Mesenteric fat pad (tissue), 1 donor: ENCODE measurements at places on chromosomes 7 and 10.
A peak's percentile ranks its signal among the peaks of the same experiment; 100 is the strongest.

GRCh38 chr7:155644971-155645509, 579 bp downstream of the RBM33 start:
- DNase-seq = no peak

DNA sequence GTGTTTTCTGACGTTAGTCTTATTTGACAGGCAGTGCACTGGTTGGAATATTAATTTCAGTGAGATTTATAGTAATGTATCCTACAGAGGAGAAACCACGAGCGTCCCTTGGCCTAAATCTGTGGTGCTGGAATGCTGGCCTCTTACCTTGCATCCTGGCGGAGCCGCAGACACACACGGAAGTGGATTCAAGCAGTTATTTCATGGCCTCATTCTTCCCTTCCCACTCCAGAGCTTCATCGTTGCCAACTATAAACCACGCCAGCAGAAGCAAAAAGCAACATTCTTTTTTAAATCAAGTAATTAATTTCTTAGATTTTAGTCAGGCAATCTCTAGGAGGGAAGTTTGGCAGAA, 13.1 kb downstream of the WIPI2 start:
- peak; percentile 26 for DNase-seq

DNA sequence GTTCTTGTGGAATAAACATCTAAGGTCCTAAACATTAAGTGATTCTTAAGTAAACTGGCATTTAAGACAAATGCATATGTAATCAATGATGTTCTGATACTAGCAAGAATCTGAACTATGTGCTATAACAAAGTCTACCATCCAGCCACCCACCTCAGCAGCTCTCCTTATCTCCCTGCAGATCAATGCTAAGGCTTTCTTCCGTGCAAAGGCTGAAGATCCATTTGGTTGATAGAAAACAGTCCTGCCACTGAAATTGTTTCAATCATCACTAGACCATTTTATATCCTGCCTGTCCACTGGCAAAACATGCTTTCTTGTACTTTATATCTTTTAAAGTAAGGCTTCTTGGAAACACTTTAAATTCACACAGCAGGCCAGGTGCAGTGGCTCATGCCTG, 6.3 kb upstream of the SMKR1 start:
- DNase-seq = no peak

GRCh38 chr7:105806592-105807447, 69.6 kb downstream of the ATXN7L1 start:
- no peak for DNase-seq

- no peak for DNase-seq
These were observed 43.5 kb downstream of the DNAJC1 start for GRCh38 chr10:21959998-21960397.

DNA sequence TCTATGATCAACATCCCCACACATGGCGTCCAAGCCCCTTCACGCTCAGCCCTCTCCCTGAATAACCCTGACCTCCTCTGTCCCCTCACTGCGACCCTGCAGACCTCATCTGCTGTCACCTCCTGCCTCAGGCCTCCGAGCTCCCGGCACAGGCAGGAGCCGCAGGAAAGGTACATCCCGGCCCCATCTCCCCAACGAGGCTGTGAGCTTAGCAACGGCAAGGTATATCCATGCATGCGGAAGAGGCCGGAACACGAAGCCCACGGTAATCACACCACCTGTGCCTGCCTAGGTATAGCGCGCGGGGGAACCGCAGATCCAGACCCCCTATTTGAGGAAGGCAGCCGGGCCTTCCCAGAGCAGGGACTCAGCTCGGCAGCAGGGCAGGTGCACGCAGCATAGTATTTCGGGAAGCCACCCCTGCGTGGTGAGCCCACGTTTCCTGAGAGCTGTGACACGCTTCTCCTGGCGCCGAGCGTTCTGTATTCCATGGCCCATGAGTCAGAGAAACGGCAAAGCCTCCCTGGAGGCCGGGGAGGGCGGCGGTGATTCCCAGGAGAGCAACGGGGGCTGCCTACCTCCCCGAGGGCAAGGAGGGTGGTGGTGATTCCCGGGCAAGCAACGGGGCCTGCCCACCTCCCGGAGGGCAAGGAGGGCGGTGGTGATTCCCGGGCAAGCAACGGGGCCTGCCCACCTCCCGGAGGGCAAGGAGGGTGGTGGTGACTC, 50.1 kb upstream of the DNAAF5 start:
- DNase-seq = no peak

DNA sequence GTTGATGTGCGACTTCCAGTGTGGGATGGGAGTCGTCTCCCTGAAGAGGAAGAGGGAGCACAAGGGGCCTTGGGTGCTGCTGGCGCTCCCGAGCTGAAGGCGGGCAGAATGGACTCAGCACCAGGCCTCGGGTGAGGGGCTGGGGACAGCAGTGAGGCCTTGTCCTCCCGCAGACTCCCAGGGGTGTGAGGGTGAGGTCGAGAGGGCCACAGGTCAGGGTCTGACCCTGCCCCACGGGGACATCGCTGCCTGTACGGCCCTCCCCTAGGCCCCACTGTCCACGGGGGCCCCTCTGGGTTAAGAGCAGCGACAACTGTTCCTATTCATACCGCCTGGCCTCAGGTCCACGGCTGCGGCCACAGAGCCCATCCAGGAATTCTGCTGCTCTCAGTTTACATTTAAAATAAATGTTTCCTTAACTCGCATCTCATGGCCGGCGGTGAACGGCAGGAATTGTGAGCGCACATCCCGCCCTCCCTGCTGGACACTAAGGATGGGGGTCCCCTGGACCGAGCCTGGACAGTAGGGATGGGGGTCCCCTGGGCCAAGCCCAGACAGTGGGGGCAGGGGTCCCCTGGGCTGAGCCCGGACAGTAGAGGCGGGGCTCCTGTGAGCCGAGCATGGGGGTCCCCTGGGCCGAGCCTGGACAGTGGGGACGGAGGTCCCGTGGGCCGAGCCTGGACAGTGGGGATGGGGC, 61.7 kb downstream of the PDGFA start:
- no peak for DNase-seq

DNA sequence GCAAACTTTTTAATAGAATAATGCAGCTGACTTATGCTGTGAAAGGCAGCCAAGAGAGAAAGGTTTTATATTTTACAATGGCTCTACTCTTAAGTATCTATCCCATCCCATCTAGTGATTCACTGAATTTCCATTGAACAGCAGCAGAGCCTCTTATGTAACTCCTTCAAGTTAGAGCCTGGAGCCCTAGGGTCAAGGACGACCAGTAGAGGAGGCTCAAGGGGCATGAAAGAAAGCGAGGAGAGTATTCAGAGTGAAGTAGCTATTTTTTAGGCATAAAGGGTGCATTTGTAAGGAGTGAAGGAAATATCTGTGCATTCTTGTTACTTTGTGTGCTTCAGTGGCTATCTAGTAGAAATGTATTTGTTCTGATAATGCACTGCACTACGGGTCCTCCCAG, 180.2 kb upstream of the TPK1 start:
- DNase-seq = no peak

DNA sequence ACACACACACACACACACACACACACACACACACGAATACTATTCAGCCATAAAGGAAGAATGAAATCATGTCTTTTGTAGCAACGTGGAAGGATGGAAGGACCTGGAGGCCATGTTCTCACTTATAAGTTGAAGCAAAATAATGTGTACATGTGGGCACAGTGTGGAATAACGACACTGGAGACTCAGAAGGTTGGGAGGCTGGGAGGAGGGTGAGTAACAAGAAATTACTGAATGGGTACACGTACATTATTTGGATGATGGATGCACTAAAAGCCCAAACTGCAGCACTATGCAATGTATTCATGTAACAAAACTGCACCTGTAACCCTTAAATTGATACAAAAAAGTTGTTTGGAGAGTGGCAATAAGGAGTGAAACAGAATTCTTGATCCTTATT, 32.1 kb downstream of the KMT2C start:
- DNase-seq = no peak

- DNase-seq = no peak
These were observed 109.5 kb upstream of the GJD4 start for GRCh38 chr10:35495521-35496119.

DNA sequence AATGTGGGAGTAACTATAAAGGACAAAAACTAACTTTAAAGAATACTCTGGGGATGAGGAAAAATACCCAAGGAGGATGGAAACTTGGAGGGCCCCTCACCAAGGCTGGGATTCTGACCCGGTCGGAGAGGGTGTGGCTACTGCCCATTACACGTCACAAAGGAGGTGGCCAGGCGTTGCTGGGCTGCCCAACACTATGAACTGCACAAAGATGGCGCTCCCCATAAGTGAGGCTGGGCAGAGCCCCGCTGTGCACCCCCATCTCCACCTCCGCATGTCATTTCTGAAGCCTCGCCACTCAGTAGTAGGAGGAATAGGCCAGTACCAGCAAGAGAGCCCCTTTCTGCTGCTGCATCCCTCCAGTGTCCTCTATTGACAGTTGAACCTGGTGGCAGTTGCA, 290.1 kb upstream of the ZNF32 start:
- DNase-seq = no peak

- no peak for DNase-seq
These were observed 118.0 kb downstream of the OTUD1 start for GRCh38 chr10:23556727-23557440.

DNA sequence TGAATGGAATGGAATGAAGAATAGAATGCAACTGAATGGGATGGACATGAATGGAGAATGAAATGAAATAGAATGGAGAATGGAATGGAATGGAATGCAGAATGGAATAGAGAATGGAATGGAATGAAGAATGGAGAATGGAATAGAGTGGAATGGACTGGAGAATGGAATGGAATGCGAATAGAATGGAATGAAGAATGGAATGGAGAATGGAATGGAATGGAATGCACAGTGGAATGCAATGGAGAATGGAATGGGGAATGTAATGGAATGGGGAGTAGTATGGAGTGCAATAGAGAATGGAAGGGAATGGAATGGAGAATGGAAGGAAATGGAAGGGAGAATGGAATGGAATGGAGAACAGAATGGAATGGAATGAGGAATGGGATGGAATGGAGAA, 93.4 kb downstream of the NSUN6 start:
- DNase-seq = no peak

GRCh38 chr7:101134399-101134980, 7.6 kb downstream of the SERPINE1 start:
- no peak for DNase-seq

DNA sequence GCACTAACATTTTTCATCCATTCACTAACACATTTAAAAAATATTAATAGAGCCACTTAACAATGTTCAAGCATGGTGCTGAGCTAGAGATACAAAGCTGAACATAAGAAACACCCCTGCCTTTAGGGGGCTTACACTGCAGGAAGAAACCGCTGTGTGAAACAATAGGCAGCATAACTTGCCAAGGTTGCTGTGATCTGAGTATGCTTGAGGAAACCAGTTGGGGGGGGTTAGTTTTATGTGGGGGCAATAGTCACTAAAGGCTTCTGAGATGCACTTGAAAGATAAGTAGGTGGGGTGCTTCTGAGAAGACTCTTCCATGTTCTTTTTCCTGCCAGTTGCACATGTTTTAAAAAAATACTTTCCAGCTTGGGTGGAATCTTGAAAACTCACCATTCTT, 2.8 kb downstream of the RBM17 start:
- DNase-seq = no peak

- no peak for DNase-seq
These were observed 67.7 kb downstream of the HERC4 start for GRCh38 chr10:68007356-68007755.

GRCh38 chr10:44774676-44775401, 136.3 kb upstream of the TMEM72 start:
- DNase-seq = no peak

GRCh38 chr10:31413325-31413724, 94.3 kb downstream of the ZEB1 start:
- no peak for DNase-seq

DNA sequence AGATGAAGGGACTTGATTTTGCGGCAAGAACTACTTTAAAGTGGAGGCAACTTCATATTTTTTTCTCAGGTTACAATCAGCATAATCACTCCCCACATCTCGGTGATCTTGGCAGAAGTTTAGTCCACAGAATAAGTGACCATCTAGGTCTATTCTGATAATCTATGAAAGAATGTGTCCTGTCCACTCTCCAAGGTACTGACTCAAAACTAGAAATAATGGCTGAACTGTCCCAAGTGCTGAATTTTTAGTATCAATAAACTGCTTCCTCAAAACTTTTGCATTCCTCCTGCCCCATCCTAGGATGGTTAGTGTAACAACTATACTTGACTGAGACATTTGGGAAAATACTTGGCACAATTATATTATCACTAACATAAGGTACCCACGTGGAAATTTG, 10.9 kb upstream of the CHRM2 start:
- DNase-seq = no peak

DNA sequence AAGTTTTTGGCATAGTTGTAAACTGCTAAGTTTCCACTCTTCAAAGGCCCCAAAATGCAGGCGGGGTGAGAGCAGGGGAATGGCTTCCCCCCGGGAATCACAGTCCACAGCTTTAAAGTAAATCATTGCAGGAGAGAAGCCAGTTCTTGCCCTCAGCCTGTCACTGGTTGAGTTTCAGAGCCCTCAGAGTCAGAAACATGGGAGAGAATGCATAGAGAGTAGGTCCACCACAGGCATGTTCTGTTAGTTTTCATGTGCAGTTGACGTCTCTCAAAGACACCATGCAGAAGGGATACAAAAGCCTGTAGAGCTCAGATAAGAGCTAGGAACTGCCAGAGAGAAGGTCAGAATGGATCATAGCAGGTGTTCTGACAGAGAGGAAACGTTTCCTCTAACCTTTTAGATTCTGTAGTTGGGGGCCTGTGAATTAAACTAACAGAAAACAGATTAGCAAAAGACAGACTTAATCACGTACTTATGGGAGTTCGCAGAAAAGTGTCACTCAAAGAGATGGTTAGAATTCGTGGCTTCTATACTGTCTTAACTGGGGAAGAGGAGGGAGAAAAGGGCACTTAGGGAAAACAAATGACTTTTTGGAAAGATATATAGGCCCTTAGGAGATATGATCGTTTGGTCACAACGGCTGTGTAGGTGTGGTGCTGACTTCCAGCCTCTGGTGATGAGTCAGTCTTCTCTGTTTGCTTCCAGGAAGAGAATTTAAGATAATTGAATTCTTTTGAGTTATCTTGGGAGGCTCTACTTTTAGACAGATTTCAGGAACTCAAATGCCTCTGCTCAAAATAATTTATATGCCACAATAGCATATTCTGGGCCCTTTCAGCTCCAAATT, 48.0 kb upstream of the MSRB2 start:
- DNase-seq = no peak

GRCh38 chr10:31769564-31769963, 159.1 kb downstream of the ARHGAP12 start:
- DNase-seq = no peak

DNA sequence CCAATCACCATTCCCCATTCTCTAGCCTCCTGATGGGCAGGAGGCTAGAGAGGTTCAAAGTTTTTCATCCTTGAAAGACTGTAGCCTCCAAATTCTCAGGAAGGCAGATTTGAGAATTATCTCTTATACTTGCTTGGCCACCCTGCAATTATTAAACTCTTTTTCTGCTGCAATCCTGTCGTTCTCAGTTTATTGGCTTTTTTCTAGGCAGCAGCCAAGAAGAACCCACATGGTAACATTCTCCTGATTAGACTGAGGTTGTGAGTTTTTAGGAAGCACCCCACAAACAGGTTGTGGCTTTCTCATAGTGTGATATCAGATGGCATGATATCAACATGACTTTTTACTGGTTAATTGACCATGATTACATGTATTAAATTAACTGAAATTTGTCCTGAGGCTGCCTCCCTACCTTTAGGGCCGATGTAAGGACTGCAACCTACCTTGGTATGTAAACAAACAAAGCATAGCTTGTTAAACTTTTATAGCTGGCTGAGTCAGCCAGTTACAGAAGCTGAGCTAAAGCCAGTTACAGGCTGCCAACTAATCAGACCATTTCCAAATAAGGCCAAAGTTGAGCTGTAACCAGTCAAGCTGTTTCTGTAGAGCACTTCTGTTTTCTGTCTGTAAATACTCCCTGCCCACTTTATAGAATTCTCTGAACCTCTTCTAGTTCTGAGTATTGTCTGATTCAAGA, 3.2 kb upstream of the ZNF248 start:
- DNase-seq = no peak
